ENCODE measurements at places on chromosomes 12 and 14.

DNA sequence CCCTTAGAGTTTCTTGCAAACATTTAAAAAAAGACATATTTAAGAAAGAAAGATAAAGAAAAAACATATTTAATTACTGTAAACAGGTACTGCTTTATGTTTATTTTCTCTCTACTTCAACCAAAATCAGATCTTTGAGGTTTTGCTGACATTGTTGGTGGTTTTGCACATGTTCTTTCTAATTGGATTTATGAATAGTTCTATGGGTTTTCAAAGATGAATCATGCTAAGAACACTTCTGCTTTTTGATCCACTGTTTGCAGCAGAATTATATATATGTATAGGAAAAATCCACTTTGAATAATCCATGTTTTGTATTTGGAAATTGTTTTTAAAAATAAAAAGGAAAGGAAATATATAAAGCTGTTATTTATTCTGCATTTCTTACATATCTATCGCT lies 78.4 kb downstream of the FRMD6 start:
- no peak for DNase-seq

GRCh38 chr14:73457924-73458182 lies 493 bp downstream of the NUMB start:
- no peak for DNase-seq

DNA sequence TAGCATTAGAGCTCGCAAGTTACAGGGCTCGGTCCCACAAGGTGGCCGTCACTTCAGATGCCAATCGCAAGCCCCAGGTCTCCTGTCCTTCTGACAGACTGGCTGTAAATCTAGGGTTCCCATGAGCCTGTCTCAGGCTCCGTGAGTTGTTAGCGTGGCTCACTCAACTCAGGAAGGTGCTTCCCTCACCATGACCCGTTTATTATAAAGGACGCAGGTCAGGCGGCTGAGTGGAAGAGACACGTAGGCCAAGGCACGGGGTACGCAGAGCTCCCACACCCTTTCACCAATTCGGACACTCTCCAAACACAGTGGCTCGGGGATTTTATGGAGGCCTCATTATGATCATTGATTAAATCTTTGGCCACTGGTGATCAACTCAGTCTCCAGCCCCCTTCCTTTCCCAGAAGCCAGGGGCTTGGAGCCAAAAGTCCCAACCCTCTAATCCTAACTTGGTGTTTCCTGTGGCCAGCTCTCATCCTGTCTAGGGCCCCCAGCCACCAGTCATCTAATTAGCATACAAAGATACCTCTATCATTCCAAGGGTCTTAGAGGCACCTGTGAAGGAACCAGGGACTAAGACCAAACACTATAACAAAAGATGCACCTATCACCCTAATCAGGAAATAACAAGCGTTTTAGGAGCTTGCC lies 25.8 kb upstream of the LRTM2 start:
- DNase-seq = no peak

DNA sequence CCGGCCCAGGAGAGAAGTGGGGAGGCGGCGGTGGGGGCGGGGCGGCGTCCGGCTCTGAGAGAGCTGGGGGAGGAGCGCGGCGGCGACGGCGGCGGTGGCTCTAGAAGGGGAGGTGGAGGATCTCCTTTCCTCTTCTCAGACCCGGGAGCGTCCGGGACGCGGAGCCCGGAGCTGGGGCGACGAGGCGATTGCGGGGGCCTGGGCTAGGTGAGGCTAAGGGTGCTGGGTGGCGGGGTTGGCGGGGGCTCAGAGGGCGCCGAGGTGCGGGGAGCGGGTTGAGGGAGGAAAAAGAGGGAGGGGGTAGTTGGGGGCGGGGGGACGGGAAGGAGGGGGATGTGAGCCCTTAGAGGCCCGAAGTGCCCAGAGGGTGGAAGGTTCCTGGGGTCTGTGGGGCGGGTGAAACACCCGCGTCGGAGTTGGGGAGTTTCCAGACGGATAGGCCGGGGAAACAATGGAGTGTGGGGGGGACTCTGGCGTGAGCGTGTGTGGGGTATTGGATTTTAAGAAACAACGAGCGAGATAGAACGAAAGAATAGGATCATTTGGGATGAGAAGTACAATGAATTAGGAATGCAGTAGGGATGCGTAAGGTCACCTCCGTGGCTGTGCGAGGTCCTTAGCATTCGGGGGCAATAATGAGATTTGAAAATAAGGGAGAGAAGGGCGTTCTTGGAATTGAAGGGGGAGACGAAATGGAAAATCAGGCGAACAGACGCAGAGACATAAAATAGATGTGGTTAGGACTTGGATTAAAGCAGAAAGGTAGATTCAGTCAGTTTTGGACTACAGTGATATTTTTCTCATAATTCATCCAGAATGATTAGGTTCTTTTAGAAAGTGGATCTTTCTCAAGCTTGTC lies at the start of gene SPATS2:
SPATS2 (plus strand) TSS at position 82 of the 859 bp plus-strand sequence. CDS start 93,551 bp downstream, outside the sequence.
- no peak for DNase-seq

- DNase-seq = no peak
Observed at GRCh38 chr14:33756833-33757232, 194.0 kb downstream of the EGLN3 start.

DNA sequence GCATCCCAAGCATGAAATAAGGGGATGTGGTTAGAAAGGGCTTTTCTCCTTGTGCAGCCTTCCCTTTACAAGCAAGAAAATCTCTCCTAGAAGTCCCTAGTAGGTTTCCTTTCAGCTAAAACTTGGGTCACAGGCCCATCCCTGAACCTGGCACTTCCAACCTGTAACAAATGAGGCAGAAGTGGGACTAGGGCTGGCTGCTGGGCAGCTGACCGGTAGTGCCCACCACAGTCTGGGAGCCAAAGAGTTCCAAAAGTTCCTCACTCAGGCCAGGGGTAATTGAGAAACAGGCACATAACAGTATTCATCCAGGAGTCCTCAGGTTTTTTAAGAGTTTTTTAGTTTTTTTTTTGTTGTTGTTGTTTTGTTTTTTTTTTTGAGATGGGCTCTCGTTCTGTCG lies 23.8 kb downstream of the MANSC1 start:
- no peak for DNase-seq

- DNase-seq = peak; percentile 57
Observed at GRCh38 chr12:67797185-67797741, 148.7 kb downstream of the DYRK2 start.

- peak; percentile 27 for DNase-seq
Observed at GRCh38 chr14:58978343-58978742, 210.1 kb upstream of the DAAM1 start.

- no peak for DNase-seq
Observed at GRCh38 chr12:47813511-47814196, 6.0 kb downstream of the HDAC7 start.

- no peak for DNase-seq
Observed at GRCh38 chr12:129641926-129642325, 261.9 kb downstream of the TMEM132D start.

GRCh38 chr14:104121142-104121541 lies 17.2 kb upstream of the KIF26A start:
- no peak for DNase-seq

- no peak for DNase-seq
Observed at GRCh38 chr14:104694475-104694950, 5.1 kb downstream of the INF2 start.

GRCh38 chr14:77311217-77311616 lies 9.5 kb downstream of the POMT2 start:
- DNase-seq = no peak

DNA sequence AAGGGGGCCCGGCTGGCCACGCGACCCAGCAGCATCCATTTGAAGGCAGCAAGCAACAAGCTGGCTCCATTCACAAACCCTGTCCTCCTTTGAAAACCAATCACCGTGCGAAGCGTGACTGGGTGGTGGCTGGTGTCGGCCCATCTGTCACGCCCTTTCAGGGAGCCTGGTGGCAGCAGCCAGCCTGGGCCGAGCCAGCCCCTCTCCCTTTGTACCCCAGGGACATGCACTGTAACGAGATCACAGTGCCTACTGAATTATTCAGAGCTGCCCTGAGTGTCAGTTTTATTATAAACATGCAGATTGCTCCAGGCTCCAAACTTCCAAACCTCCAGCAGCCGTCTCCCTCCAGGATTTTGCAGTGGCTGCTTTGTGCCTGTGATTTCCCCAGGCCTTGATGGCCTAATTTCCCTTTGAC lies 22.3 kb upstream of the CTDSP2 start:
- no peak for DNase-seq

- DNase-seq = no peak
Observed at GRCh38 chr12:117501076-117501869, 139.8 kb upstream of the NOS1 start.

GRCh38 chr12:122032580-122032979 lies 10.9 kb downstream of the BCL7A start:
- DNase-seq = no peak

DNA sequence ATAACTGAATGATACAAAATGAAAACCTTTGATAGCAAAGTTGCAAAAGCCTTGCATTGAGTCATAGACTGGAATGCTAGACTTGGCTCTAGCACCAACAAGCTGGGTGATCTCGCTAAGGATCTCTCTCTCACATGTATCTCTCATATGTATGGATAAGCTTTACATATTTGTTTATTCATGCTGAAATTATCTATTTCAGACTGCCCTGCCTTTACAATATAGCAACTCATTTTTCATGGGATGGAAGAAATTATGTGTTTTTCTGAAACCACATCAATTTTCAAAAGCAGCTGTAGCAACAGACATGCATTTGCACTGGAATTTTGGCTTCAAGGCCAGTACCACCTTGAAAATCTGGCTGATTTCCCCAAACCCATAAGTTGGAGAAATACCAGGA lies 11.4 kb downstream of the RERG start:
- DNase-seq = peak; percentile 40

- no peak for DNase-seq
Observed at GRCh38 chr14:73607241-73607640, 5.1 kb upstream of the ACOT6 start.

- no peak for DNase-seq
Observed at GRCh38 chr12:56040151-56040550, 1.6 kb upstream of the RPS26 start.

GRCh38 chr14:61183196-61183885 lies 97.8 kb downstream of the TMEM30B start:
- DNase-seq = no peak

DNA sequence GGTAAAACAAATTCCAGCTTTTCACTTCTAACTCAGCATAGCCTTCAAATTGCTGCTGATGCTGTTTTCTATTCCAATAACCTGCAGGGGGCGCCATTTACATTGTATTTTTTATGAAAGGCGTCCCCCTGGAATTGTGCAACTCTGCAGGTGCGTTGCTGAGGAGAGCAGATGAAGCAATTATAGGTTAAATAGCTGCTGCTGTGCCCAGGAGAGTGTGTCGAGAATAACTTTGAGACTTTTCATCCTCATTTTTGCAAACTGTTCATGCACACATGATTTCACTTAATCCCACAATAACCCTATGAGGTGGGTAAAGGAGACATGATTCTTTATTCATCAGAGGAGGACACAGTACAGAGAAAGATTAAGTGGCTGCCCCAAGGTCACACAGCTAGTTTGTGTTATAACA lies 75.7 kb downstream of the MYRFL start:
- peak; percentile 54 for DNase-seq

- no peak for DNase-seq
Observed at GRCh38 chr12:127820846-127821245, 446.1 kb upstream of the TMEM132C start.

- peak; percentile 93 for DNase-seq
Observed at GRCh38 chr14:68547305-68548193, 245.3 kb downstream of the ZFP36L1 start.

GRCh38 chr12:93918262-93918661 lies 230.1 kb upstream of the PLXNC1 start:
- peak; percentile 75 for DNase-seq

DNA sequence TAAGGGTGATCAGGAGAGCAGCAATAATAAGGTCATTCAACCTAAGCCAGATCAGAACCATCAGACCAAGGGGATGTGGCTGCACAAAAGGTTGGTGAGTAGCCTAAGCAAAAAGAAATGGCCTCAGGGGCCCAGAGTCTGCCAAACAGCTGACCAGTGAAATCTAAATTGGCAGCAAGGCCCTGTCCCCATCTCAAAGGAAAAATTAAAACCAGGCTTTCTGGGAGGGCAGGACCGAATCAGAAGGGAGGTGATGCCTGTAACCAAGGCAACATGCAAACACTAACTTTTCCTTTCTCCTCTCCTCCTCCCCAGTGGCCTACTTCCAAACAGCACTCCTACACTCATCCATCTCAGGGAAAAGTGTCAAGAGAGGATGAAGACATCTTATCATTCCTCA lies 256.4 kb downstream of the NUAK1 start:
- no peak for DNase-seq

GRCh38 chr12:92047393-92047826 lies 98.2 kb downstream of the BTG1 start:
- peak; percentile 29 for DNase-seq

Data from IMR-90 (cell line).